GM04504 (cell line): ENCODE measurements at places on chromosomes 6 and 20.

DNA sequence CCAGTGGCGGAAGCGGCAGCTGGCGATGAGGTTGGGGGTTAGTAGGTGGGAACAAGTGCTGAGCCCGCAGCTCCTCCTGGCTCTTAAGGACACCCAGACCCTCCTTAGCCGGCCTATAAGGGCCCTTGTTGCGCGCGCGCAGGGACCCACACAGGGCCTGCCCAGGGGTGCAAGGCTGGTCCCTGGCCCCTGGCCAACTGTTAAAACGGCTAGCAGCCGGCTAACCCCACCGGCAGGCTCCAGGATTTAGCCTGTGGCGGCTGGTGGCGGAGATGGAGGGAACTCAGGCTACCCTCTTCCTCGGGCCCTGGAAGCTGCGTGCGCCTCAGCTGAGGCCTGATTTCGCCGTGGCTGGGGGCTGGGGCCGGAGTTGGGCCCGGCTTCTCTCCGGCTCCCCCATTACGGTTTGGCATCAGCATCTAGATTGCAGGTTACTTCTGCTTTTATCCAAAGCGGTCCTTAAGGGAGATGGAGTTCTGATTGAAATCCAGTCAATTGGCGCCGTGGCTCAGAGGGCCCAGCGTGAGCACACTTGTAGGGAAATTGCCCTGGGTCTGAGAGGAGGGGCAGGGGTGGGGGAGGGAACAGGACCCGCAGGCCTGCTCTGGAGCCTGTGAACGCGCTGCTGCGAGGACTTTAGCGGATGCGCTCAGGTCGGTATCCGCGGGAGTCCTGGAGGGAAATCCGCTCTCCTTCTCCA, 36.9 kb upstream of the CCDC167 start:
- no peak for DNase-seq

DNA sequence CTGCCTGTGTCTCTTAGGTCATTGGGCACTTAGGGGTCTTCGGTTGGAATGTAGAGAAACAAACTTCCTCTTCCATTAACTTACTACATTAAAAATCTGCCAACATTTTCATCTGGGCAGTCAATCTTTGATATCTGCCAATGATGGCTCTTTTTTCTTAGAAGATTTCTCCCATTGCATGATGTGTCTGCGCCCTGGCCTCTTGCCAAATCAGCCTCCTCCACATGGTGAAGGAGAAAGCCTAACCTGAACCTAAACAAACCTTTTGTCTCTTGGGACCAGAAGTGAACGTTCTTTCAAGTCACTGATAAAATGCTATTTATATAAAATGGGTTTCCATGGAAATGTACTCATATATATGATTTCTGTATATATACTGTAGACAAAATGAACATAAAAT, 998.9 kb upstream of the GJE1 start:
- DNase-seq, result no peak

DNA sequence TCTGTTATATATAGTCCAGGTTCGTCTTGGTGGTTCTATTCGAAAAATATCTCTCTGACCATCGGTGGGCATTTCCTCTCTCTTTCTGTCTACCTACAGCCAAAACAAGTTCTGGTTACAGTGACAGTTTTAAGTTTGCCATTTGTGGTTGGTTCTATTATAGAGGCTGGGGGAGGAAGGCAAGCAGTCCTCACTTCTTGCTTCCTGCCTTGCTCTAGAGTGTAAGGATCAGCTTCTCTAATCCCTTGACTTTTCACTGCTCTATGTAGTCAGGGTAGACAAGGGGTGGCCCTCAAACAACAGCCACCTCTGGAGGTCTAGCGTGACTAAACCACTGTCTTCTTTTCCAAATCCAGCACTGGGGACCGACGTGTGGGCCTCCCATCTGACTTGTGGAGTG, 16.1 kb downstream of the E2F3 start:
- DNase-seq, result no peak

- peak; percentile 67 for DNase-seq
These were observed at the start of gene ZDHHC14 for GRCh38 chr6:157380779-157381561. ZDHHC14 (plus strand) TSS chr6:157381190.

DNA sequence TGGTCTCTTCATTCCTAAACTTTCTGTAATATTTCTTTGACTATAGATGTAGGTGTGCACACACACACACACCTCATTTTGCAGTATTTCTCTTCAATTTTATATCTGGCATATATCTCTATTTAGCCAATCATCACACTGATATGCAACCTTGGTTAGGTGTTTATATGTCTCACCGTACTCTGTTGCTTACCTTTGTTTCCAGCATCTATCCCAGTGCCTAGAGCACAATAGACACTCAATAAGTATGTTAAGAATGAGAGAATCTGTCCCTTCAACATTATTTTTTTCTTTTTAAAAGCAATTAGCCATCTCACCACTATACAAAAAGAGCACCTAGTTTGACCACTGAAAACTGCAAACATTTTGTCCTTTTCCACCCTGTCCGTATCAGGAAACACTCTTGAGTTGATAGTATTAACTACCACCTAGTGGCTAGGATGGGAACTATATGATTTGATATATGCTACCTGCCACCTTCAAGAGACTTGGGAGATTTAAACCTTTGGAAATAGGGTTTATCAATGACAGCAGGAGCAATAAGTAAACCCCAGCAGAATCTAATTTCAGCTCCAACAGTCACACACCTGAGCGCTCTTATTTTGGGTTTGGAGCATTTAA, 48.7 kb upstream of the RSPO3 start:
- no peak for DNase-seq

GRCh38 chr6:78910591-78911171, 43.3 kb downstream of the IRAK1BP1 start:
- no peak for DNase-seq

DNA sequence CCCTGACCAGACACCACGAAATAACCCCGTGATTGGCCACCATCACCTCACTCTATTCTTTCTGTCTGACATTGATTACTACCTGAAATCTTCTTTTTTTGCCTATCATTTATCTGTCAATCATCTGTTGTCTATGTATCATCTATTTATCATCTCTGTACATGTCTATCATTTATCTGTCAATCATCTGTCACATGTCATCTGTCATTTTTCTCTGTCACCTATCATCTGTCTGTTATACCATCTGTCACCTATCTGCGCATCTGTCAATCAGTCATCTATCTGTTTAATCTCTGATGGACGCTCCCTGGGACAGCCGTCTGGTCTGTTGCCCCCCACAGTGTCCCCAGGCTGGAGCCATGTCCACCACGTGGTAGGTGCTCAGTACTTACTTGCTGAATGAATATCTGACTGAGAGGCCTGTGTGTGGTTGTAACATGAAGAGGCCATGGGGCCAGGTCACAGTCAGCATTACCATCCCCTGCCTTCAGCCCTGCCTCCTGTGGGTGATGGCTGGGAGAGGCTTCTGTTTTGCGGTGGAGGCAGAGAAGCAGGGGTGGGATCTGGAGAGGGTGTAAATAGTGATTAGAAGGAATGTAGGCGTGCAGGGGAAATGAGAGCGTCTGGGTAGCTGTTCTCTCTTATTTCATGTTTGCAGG, 302.7 kb downstream of the QKI start:
- no peak for DNase-seq

DNA sequence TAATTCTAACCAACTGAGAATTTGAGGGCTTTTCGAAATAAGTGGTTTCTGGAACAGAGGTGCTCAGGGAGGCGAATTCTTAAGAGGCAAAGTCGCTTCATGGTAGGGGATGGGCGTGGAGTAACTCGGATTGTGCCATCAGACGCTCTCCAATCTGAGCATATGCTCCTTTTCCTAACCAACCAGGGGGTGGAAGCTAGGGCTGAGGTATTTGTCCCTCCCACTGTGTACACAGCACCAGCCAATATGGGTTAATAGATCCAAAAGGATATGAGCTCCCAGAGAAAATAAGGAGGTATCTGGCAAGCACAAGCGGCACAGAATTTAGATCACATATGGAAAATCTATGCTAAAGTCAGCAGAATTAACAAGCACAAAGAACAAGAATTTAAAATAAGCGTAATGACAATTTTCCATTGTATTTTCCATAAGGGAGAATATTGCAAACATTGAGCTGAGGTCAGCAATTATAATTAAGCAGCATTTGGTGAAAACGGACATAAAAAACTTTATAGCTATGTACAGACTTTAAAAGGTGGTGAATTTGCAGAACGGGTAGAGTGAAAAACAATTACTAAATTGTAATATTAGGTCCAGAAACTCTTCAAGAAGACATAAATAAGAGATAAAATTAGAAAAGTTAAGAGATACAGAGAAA, 55.0 kb upstream of the PHACTR1 start:
- DNase-seq, result no peak

- DNase-seq, result no peak
These were observed 401.6 kb upstream of the SULF2 start for GRCh38 chr20:48186915-48187314.

GRCh38 chr20:34997131-34997561, 41.5 kb downstream of the MYH7B start:
- no peak for DNase-seq

- DNase-seq, result no peak
These were observed 530 bp downstream of the GOPC start for GRCh38 chr6:117601811-117602150.

- DNase-seq, result no peak
These were observed 25.4 kb upstream of the CCN5 start for GRCh38 chr20:44689809-44690208.

- DNase-seq, result no peak
These were observed 143.7 kb downstream of the BTBD9 start for GRCh38 chr6:38495922-38496635.

- DNase-seq, result no peak
These were observed 224.5 kb downstream of the NKAIN2 start for GRCh38 chr6:124028117-124028516.

DNA sequence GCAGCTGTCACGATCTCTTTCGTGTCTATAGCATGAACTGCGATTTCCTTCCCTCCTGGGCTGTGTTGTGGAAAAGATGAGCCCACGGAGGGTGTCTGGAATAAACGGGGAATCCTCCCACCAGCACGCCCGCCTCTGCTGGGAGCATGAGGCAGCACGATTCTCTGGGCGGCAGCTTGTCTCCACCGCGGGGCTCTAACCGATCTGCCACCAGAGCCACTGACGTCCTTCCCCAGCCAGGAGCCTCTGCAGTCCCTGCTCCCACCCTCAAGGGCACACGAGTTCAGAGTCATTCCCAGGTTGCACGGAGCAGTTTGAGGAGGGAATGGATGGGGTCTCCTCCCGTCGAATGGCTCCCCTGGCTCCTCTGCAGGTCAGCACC, 197.6 kb downstream of the DLL1 start:
- DNase-seq, result no peak

GRCh38 chr6:106790149-106790770, 160.9 kb downstream of the QRSL1 start:
- DNase-seq, result no peak

DNA sequence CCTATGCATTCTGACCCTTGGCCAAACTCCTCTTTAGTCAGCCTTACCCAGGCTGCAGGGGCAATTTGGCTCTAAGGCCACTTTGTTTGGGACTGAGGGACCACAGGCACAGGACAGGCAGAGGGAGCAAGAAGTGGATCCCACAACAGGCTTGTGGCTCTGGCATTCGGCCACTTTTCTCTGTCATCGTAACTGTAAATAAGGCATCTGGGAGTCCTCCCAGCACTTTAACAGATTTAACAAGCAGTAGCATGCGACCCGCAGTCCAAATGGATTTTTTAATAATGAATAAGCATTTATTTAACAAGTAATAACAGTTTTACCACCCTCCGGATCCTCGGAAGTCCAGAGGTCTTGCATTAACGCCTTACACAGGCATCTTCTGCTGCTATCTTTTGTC, 16.1 kb upstream of the CDH22 start:
- no peak for DNase-seq

GRCh38 chr20:32707691-32708581, 34.2 kb upstream of the C20orf203 start:
- DNase-seq, result peak; percentile 17

- no peak for DNase-seq
These were observed 11.9 kb downstream of the PCIF1 start for GRCh38 chr20:45946149-45946970.

DNA sequence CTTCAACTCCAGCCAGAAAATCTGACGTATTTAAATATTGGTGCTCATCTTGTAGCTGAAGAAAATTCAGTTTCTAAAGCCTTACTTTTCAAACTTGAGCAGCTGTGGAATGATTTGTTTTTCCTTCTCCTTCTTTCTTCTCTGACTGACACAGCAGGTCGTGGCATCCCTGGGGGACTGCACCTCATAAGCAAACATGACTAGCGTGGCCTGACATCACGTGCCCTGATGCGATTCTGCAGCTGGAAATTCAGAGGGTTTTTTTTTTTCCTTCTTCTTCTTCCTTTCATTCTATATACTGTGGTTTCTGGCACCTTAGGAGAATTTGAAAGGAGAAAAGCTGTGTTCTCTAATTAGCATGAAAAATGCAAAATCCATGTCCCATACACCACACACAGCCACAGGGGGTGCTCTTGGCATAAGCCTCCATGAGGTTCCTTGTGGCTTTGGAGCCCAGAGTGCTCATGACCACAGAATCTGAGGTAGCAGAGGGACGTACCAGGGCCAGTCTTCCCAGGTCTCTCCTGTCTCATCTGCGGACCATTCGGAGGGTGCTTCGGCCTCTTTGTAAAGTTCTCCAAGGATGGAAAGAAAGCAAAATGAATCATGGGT, 258.5 kb upstream of the CDH4 start:
- no peak for DNase-seq

DNA sequence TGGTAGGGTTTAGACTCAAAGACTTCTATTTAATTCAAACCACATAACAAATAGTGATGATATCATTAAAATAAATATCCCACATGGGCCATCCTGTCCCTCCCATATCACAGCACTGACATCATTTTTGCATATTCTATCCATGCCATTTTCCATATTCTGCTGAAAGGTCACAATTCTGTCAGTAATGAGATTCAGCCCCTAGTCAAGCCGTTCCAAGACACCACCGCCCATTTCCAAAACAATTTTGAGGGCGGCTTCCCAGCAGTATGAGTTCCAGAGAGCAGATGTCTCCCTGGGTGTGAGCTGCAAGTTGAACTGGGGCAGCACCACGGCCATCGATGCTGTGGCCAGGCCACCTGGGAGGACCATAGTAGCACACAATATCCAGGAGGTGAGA, 65.1 kb upstream of the PLEKHG1 start:
- no peak for DNase-seq

GRCh38 chr6:112842330-112842685, 495.2 kb downstream of the RFPL4B start:
- DNase-seq, result no peak

- no peak for DNase-seq
These were observed 156.2 kb upstream of the THBS2 start for GRCh38 chr6:169409742-169410312.
